D721Med (cell line): ENCODE measurements at places on chromosomes 16 and 17.

DNA sequence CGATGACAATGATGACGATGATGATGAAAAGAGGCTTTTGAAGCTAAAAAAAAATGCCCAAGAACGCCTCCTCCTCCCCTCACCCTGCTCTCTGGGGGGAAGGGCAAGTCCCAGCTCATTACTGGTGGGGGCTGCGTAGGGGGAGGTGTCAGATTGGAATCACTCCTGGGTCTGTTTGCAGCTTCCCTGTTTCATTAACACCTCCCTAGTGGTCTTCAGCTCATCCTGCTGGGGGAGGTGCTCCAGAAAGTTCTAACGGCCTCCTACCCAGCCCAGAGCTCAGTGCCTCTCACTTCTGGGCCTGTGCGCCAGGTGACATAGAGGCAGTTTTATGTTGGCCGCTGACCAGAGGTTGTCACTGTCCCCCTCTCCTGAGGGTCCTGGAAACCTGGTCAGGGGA lies 12.7 kb downstream of the MRM1 start:
- DNase-seq, result no peak

DNA sequence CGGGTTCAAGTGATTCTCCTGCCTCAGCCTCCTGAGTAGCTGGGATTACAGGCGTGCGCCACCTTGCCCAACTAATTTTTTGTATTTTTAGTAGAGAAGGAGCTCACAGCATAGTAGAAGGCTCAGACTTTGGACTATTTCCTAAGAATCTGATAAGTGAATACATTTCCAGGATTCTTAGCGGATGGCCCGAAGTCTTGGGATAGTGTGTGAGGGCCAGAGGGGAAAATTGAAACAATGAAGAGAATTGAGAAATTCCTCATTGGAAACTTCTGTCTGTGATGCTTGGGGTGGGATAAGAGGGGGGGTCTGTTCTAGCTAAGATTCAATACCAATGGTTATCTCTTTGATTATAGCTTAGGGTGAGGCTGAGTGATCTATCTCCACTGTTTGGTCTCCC lies 183.3 kb downstream of the MSI2 start:
- no peak for DNase-seq

GRCh38 chr17:77892031-77892430 lies 66.5 kb upstream of the TNRC6C start:
- DNase-seq, result no peak

- no peak for DNase-seq
Measured at GRCh38 chr16:69100071-69100691, 5.3 kb upstream of the HAS3 start.

- DNase-seq, result no peak
Measured at GRCh38 chr16:51141106-51141505, 10.0 kb downstream of the SALL1 start.

DNA sequence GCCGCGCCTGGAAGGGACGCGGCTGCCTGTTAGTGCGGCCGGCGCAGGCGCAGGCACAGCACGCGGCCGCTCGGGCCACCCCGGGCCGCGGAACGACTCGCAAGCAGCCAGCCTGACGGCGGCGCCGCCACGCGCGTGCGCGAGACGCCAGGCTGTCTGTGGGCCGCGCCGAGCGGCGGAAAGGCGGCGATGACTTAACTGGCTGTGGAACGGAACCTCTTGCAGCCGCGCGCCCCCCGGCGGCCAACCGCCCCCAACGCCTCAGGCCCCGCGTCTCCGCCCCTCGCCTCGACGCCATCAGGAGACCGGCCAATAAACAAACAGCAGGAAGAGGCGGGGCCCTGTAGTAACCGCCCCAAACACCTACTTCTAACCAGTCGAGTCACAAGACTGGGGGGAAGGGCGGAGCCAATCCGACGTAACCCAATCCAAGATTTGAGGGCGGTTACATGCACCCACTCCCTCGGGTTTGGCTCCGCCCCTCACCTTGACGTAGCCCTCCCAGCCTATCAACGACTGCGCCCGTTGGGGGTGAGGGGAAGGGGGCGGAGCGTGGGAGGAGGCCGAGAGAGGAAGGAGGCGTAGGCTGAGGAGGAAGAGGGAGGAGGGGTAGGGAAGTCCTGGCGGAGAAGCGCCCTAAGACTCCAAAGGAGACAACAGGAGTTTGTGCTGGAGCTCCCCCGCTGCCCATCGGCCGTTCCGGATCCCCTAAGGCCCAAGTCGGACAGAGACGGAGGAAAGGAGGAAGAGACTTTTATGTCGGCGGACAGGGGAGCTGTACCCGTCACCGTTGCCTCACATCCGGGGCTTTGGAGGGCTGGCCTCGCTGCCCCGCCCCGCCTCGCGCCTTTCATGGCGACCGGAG lies at the start of gene FBRS:
TSS of gene FBRS (plus strand) at position 566 of the 865 bp plus-strand sequence. CDS start 1,088 bp downstream, outside the sequence.
- DNase-seq, result peak; percentile 69

DNA sequence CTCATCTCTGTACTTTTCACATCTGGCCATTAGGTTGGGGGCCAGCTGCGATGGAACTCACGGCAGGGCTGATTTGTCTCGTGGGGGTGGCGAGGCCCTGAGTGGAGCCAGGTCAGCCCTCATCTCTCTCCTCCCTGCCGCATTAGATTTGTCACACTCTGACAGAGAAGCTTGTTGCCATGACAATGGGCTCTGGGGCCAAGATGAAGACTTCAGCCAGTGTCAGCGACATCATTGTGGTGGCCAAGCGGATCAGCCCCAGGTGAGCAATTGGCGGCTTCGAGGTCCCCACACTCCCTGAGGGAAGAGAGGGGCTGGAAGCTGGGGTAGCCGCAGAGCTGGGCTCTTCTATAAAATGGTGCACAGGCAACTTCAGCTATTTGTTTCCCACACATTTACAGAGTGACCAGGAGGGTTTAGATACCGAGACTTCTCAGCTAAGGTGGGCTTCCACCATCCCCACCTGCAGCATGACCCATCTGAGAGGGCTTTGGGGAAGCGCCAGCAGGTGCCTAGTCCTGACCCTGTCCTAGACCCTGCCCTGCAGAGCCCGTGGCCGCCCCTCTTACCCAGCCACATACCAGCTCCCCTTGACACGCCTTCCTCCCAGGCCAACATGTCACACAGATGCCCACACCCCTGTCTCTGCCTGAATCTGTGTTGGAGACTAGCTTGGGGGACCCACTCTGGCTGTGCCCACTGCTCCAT lies 8.4 kb downstream of the TMEM98 start:
- DNase-seq, result no peak

DNA sequence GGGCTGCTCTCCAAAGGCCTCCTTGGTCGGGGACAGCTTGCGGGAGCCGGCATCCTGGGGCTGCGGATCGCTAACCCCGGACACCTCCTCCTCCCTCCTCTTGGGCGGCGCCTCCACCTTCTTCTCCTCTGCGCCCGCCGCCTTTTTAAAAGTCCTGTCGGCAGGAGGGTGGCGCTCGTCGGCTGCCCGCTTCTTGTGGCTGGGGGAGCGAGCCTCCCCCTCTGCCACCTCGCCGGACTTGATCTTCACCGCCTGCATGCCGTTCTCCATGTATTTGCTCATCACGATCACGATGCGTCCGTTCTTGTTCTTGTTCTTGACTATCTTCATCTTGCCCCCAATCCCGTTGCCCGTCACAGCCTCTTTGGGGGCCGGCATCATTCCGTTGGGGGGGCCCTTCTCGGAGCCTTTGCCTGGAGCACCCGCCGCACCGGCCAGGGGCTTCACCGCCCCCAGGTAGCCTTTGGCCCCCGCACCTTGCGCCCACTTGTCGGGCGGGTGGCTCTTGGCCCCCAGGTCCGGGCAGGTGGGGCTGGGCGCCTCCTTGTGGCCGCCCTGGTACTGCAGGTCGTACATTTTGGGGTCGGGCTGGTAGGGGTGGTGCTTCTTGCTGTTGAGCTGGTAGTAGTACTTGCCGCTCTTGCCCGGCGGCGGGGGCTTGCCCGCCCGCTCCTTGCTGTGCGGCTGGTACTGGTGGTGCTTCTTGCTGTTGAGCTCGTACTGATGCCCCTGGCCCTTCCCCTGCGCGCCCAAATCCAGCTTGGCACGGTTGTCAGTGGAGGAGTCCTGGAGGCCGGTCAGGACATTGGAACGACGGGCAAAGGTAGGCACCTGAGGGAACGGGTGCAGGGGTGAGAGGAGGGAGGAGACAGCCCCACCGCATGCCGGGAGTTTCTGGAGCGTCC lies 4.4 kb downstream of the CBX4 start:
- DNase-seq, result no peak

DNA sequence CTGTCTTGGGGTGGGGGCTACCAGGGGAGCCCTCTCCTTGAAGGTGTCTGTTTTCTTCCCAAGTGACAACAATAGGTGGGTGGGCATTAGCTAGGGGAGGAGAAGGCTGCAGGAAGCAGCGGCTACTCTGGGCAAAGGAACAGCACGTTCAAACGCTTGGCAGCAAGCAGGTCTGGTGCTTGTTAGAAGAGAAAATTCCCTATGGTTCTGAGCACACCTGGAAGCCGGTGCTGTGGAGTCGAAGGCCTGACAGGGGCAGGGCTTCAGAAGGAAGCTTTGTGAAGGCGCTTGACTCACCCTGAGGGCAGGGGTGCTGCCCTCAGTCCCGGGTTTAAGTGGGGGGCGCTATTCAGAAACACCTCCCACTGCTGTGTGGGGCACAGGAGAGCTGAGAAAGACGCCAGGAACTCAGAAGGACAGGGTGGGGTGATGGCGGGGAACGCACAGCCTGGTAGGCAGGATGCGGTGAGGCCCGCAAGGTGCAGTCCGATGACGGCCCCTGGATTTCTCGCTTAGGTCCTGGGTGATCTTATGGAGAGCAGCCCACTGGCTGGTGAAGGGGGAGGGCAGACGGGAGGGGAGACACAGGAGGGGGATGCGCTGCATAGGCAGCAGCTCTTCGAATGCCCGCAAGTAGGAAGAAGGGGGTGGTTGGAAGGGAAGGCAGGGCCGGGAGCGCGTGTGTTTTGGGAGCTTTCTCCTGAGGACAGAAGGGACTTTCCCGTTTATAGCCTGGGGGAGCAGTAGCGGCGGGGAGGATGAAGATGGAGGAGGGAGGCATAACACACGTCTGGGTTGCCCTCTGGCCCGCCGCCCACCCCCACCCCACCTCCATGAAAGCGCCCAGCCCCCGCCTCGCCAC lies 3.2 kb downstream of the GJD3 start:
- peak; percentile 19 for DNase-seq

DNA sequence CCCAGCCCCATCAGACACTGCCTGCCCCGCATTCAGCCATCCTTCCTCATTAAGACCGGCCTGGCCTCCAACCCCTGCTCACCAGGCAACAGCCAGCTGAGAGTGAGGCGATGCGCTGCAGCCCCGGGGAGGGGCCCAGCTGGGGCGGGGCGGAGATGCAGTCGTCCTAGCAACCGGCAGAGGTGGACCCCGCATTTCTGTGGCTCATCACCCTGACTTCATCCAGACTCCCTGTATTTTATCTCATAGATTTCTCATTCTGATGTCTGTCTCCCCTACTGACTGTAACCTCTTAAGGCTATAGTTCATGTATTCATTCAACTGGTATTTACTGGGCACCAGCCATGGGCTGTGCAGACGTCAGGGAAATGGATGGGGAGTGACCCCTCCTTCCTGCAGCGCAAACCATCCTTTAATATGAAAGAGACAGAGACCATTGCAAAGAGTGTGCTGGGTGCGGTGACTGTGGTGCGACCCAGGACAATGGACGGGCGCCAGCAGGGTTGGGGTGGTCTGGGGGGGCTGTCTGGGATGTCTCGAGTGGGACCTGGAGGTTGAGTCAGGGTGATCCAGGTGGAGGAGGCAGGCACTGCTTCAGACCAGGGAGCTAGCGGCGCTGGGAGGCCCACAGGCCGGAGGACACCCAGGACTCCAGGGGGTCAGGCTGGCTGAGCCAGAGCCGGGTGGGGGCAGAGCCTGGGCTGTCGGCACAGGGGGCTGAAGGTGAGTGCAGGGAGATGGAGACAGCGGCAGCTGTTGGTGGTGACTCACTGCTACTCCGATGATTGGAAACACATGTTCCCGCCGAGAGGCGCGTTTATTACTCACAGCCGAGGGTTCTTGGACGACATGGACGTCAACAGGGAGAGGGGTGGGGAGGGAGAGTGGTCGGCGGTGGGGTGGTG lies 10.5 kb upstream of the TIMP2 start:
- DNase-seq, result no peak

DNA sequence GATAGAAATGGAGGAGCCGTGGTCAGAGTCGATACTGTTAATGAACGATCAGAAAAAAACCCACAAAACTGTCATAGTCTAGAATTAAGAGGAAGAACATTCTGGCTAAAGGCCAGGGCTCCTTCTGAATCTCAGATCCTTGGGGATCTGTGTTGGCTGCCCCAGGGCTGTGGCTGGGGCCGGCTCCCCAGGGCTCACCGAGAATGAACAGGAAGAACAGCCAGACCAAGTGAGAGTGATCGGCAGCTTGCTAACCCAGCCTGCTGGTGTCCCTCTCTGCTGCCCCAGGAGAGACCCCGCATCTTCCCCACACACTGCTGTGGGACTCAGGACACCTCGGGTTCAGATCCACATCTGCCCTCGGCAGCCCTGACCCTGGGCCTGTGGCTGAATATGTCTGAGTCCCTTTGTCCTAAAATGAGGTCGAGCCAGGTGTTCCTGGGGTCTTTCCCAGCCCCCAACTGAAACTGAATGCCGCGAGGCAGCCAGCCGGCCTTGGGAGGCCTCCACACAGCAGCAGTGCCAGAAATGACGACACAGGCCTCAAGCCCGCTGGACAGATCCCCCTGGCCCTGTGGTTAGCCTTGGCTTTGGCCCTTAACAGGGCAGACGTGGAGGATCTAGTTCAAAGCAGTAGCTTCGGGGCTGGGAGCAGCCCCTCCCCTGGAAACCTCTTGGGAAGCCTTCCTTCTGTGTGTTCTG lies 23.9 kb upstream of the CLEC18A start:
- no peak for DNase-seq
